Fibroblast of skin of right biceps (primary cell): ENCODE measurements at places on chromosomes 4 and X.

GRCh38 chr4:37936889-37937498, 23.2 kb upstream of the PTTG2 start:
- DNase-seq, result no peak

GRCh38 chr4:81467672-81467964, 4.1 kb downstream of the RASGEF1B start:
- DNase-seq, result no peak

GRCh38 chrX:41338436-41338835, 4.5 kb downstream of the DDX3X start:
- DNase-seq, result no peak

GRCh38 chr4:184831153-184831552, 5.4 kb upstream of the ACSL1 start:
- DNase-seq, result no peak

DNA sequence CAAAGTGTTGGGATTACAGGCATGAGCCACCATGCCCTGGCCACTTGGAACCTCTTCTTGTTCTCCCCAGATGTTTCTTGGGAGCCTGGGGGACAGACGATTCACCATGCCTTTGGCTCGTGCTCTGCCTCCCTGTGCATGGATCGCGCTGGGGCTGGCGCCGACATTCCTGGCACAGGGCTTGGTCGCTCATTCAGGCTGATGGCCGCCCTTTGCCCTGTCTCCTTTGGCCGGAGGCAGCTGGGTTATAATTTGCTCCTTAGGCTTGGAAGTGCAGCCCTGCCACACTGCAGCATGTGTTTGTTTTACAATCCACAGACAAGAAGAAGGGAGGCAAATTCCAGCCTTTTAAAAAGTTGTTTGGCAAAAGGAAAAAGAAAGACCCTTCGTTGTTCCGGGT, 115.3 kb downstream of the AASDH start:
- no peak for DNase-seq
